ENCODE measurements at places on chromosomes 16 and 17. TPM values are rescaled to one million over a fixed set of nuclear protein-coding genes. Genes with fewer than 3 reads are reported as not detected.

GRCh38 chr17:27224526-27225315 is 69.2 kb upstream of the WSB1 start:
- DNase-seq, result no peak
- H3K4me1 ChIP-seq, result no peaks in the 10 kb centered on the region
- no peak overlapping the region for H3K27ac ChIP-seq
- no peaks in the 10 kb centered on the region for H3K27me3 ChIP-seq
- no peak overlapping the region for H3K4me3 ChIP-seq

DNA sequence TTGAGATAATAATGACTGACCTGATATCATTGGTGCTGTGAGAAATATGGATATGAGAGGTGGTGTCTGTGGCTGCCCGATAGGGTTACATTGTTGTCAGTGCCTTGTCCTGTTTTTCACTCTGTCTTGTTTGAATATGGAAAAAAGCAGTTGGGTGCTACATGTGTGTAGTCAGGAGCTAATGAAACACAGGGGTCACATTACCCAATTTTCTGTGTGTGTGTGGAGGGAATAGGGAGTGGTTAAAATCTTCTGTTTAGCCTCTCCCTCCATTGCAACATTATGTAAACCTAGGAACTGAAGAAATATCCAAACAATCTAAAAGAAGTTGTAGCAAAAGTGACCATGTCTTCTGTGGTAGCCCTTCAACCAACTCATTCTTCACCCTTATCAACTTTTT is 527.7 kb upstream of the SOX9 start:
- H3K27ac ChIP-seq, result no peak overlapping the region
- no peaks in the 10 kb centered on the region for H3K4me1 ChIP-seq
- no peaks in the 10 kb centered on the region for H3K36me3 ChIP-seq
- no peaks in the 10 kb centered on the region for H3K27me3 ChIP-seq
- DNase-seq, result no peak
- H3K4me3 ChIP-seq, result no peak overlapping the region

DNA sequence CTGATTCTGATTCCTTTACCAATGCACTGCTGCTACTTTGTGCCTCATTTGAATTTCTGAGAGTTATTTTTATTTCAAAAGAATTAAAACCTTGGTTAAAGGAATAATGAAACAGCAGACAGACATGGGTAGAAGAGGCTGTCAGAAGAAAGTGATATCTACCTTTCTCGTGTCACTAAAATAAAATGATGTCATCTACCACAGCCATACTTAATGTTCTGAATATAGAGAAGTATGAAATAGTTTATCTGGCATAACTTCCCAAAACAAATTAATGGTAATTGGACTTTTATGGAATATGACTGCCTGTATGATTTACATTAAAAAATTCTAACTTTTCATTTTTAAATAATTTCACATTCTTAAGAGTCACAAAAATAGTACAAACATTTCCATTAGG is 52.5 kb downstream of the EFCAB13 start:
- no peak for DNase-seq
- H3K27me3 ChIP-seq, result no peaks in the 10 kb centered on the region
- no peak overlapping the region for H3K27ac ChIP-seq
- H3K4me1 ChIP-seq, result no peaks in the 10 kb centered on the region
- H3K4me3 ChIP-seq, result no peak overlapping the region
- no peaks in the 10 kb centered on the region for H3K36me3 ChIP-seq

DNA sequence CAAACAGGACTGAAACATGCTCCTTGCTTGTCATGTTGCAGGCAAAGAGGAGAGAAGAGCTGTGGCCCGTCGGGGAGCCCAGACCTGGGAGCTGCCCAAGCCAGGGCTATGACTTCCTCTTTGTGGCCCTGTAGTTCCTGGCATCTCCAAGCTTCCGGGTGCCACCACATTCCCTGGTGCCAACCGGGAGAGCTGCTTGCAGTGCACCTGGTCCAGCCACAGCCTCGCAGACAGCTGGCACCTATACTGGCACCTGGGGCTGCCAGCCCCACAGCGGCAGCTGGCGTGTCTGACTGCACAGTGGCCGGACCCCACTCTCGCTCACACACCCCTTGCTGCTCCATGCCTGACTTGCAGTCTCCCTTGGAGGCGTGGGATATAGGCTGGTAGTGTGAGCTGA is 37.1 kb upstream of the FOXJ1 start:
- no peak overlapping the region for H3K4me3 ChIP-seq
- H3K36me3 ChIP-seq, result peaks cover 17% of the 10 kb centered on the region
- no peak overlapping the region for H3K27ac ChIP-seq
- H3K4me1 ChIP-seq, result peaks cover 5% of the 10 kb centered on the region
- no peaks in the 10 kb centered on the region for H3K27me3 ChIP-seq

DNA sequence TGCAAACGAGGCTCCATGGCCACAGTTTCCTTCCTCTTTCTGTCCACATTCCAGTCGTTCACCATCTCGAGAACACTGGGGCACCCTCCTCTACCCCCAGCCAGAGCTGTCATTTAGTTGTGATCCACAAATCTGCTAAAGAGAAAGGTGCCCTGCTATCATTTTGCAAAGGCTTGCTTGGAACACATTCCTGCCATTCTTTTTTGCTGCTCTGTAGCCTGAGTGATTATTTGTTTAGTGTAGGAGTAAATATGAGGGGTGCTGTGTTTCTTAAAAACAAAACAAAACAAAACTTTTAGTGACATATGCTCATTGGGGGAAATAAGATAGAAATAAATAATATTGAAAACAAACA is 166.7 kb downstream of the PRKCA start:
- H3K27ac ChIP-seq, result no peak overlapping the region
- no peak for DNase-seq
- H3K36me3 ChIP-seq, result no peaks in the 10 kb centered on the region
- no peaks in the 10 kb centered on the region for H3K27me3 ChIP-seq
- H3K4me1 ChIP-seq, result peaks cover 7% of the 10 kb centered on the region

The RTN4RL1 gene
- 11.6 TPM for total RNA-seq

The CA5A gene
- total RNA-seq, result 0.55 TPM

Measured in spinal cord (tissue), 10 donors.